Keratinocyte (primary cell): ENCODE measurements at places on chromosomes 12 and 14.
A peak's percentile ranks its signal among the peaks of the same experiment; 100 is the strongest.

GRCh38 chr12:100127766-100128511 lies 14.7 kb downstream of the BLTP3B start:
- DNase-seq, result no peak
- H3K27me3 ChIP-seq, result no peaks in the 10 kb centered on the region
- no peak overlapping the region for H3K4me3 ChIP-seq
- H3K36me3 ChIP-seq, result no peaks in the 10 kb centered on the region
- H3K27ac ChIP-seq, result peak overlapping the region; percentile 15

GRCh38 chr12:106429636-106430035 lies 72.1 kb downstream of the POLR3B start:
- H3K27ac ChIP-seq, result no peak overlapping the region
- no peaks in the 10 kb centered on the region for H3K4me1 ChIP-seq
- no peak for DNase-seq
- no peak overlapping the region for H3K4me3 ChIP-seq
- peaks cover 6% of the 10 kb centered on the region for H3K36me3 ChIP-seq

GRCh38 chr12:116425256-116426193 lies 133.7 kb upstream of the MAP1LC3B2 start:
- peaks cover 25% of the 10 kb centered on the region for H3K4me1 ChIP-seq
- DNase-seq, result no peak
- no peaks in the 10 kb centered on the region for H3K27me3 ChIP-seq
- peak overlapping the region; percentile 67 for H3K27ac ChIP-seq
- H3K36me3 ChIP-seq, result no peaks in the 10 kb centered on the region

- no peaks in the 10 kb centered on the region for H3K27me3 ChIP-seq
- no peaks in the 10 kb centered on the region for H3K4me1 ChIP-seq
- H3K36me3 ChIP-seq, result no peaks in the 10 kb centered on the region
- no peak overlapping the region for H3K27ac ChIP-seq
Measured at GRCh38 chr12:93361151-93361919, 16.4 kb upstream of the NUDT4 start.

GRCh38 chr14:70907996-70908934 lies 1.0 kb downstream of the PCNX1 start:
- no peak for DNase-seq
- peak overlapping the region; percentile 87 for H3K4me3 ChIP-seq
- peak overlapping the region; percentile 91 for H3K27ac ChIP-seq
- H3K36me3 ChIP-seq, result peaks cover 6% of the 10 kb centered on the region

GRCh38 chr12:51865757-51866270 lies 17.3 kb upstream of the FIGNL2 start:
- no peak overlapping the region for H3K27ac ChIP-seq
- H3K4me1 ChIP-seq, result no peaks in the 10 kb centered on the region
- no peak overlapping the region for H3K4me3 ChIP-seq
- no peaks in the 10 kb centered on the region for H3K36me3 ChIP-seq
- peaks cover 73% of the 10 kb centered on the region for H3K27me3 ChIP-seq

- H3K27me3 ChIP-seq, result peaks cover 8% of the 10 kb centered on the region
- H3K36me3 ChIP-seq, result no peaks in the 10 kb centered on the region
- H3K4me1 ChIP-seq, result no peaks in the 10 kb centered on the region
- no peak overlapping the region for H3K4me3 ChIP-seq
- no peak for DNase-seq
Measured at GRCh38 chr12:54521293-54522060, 23.9 kb downstream of the NCKAP1L start.

DNA sequence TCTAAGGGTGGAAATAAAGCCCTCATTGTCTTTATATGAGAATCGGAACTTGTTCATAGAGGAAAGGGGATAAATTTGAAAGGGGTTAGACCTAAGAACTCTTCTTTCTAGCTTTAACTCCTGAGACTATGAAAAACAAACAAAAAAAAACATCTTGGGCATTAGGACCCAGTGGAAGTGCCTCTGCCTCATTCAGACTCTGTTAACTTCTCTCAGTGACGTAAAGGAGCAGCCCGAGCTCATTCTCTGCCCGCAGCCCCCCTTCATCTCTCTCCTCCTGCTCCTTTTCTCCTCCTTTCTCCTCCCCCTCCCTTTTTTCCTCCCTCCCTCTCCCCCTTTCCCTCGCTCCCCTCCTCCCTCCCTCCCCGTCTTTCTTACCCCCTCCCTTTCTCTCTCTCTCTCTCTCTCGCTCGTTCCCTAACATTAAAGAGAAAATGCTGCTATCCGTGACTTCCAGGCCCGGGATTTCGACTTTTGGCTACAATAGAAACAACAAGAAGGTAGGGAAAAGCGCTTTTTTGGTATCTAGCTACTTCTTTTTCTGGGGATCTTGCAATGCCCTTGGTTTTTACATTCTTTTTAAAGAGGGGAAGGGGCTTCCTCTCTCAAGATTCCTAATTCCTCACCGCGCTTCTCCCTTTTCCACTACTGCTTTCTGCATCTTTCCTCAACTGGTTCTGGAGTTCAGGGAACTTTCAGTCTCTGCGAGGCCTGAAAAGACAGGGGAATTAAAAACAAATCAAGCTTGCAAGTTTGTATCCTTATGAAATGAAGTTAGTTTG lies at the start of gene RBMS2:
Gene RBMS2, plus strand, starts transcription at position 231 of the 782 bp plus-strand sequence. Its CDS starts 204 bp downstream, at position 435.
- H3K36me3 ChIP-seq, result no peaks in the 10 kb centered on the region
- peak within 1 kb of the TSS; percentile 92 for H3K4me3 ChIP-seq
- DNase-seq, result peak; percentile 58
- H3K27ac ChIP-seq, result peak within 1 kb of the TSS; percentile 86
- H3K4me1 ChIP-seq, result peaks cover 37% of the 10 kb centered on the region

GRCh38 chr12:49277466-49277865 lies 12.6 kb downstream of the TUBA1C start:
- H3K36me3 ChIP-seq, result peaks cover 18% of the 10 kb centered on the region
- H3K4me3 ChIP-seq, result no peak overlapping the region
- no peak for DNase-seq
- H3K4me1 ChIP-seq, result peaks cover 9% of the 10 kb centered on the region
- H3K27me3 ChIP-seq, result no peaks in the 10 kb centered on the region

GRCh38 chr14:34710744-34711143 lies 3.6 kb downstream of the CFL2 start:
- peaks cover 4% of the 10 kb centered on the region for H3K36me3 ChIP-seq
- H3K4me3 ChIP-seq, result no peak overlapping the region
- no peak overlapping the region for H3K27ac ChIP-seq
- DNase-seq, result no peak

DNA sequence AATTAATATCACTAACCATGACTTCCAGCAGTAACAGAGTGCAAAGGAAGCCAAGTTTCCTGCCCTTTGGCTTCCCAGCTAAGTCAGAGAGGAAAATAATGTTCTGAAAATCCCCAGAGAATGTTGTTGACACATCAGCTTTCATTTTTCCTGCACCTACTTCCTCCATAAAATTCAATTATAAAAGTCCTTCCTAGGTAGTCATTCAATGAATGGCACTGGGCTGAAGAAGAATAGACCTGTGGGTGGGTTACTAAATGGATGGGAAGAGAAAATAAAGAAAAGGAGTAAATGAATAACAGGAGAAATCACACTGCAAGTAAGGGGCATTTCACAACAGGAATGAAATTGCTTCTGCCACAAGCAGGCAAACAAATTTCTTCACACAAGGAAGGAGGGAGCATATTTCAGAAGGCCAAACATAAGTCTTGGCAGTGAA lies 73.2 kb upstream of the MDM1 start:
- DNase-seq, result no peak
- peaks cover 8% of the 10 kb centered on the region for H3K4me1 ChIP-seq
- H3K27ac ChIP-seq, result no peak overlapping the region
- no peaks in the 10 kb centered on the region for H3K27me3 ChIP-seq
